Hypothalamus (tissue), 51 donors: ENCODE measurements at places on chromosomes 5 and 9.

DNA sequence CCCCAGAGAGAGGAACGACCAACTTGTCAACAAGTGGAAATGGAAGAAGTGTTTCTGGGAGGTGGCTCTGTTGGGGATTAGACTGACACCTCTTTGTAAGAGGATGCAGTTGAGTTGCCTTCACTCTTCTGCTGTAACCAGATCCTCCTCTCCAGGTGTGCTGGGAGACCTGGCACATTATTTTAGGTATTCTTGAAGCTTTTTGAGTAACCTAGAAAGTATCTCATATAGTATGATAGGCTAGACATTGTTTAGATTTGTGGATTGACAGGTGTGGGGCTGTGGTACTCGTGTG lies 21.6 kb downstream of the SNX30 start:
- no peak for DNase-seq

GRCh38 chr5:113209498-113209897 lies 225.3 kb downstream of the TSSK1B start:
- no peak for DNase-seq

DNA sequence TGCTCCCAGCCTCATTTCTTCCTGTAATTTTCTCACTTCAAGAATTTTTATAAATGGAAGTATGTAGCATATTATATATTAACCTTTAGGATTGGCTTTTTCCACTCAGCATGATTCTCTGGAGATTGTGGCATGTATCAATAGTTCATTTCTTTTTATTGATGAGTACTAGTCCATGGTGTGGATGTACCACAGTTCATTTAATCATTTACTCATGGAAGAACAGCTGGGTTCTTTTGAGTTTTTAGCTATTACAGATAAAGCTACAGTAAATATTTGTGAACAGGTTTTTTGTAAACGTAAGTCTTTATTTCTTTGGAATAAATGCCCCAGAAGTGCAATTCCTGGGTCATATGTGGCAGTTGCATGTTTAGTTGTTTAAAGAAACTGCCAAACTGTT lies 76.1 kb downstream of the UHRF2 start:
- no peak for DNase-seq

DNA sequence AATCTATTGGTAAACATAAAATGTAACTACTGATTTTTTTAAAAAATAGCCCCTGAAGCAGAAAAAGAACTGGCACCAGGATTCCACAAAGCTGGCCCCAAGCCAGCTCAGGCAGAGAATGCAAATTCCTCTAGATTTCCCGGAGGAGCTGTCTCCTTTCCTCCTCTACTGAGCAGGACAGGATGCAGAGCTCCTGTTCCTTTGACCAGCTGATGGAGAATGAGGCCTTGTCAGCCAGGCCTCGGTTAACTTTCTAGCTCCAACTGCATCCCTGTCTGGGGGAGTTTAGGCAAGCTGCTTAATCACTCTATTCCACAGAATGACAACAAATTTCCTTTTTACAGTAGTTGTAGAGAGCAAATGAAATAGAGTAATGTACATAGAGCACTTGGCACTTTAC lies 155.5 kb downstream of the GNAQ start:
- DNase-seq = no peak

DNA sequence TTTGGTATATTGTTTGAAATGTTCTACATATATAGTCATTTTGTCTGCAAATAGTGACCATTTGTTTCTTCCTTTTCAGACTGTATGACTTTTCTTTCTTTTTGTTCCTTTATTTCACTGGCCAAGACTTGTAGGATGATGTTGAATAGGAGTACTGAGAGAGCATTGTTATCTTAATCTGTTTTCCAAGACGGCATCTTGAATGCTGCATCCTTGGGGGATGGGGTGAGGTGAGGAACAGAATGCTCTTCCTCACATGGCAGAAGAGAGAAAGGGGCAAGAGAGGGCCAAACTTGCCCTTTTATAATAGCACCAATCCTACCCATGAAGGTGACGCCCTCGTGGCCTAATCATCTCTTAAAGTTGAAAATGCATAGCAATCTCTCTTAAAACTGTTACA lies 3.7 kb upstream of the ZNF510 start:
- DNase-seq = no peak

DNA sequence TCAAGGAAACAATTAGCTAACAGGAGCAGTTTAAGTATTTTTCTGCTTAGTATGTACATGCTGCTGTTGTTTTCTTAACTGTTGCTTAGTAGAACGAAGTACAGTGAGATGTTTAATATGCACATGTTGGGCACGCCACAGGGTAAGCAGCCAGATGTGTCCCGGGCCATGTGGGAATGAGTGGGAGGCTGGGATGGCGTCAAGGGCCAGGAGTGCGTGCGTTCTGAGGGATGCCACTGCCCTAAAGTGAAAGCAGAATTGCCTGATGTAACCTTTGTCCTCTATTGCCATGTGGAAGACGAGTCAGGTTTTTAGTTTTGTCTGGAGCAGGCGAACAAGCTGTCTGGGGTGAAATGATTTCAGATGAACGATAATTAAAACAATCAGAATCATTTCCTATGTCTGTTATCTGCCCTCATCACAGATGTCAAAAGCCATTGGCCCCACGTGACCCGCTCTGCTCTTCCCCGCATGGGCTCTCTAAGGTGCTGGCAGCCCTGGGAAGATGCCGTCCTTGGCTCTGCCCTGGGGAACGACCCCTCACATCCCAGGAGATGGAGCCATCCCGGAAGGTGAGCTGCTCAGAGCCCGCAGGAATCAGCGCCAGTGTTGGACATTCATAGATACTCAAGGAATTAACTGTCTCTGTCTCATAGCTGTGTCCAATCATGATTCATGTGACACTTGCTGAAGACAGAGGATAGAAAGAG lies 356.6 kb upstream of the IRX4 start:
- no peak for DNase-seq

DNA sequence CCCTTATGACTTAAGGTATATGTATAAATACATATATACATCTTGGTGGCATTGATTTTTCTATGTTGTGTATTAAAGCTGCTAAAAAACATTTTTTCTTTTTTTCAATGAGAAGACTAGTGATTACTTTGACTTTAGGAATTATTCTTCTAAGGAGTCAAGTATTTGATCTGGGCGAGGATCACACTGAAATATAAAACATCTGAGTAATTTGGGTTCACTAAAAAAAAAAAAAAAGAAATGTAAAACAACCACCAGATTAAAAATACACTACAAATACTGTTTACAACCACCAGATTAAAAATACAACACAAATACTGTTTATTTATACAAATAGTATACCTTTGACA lies 9.0 kb downstream of the UBAP1 start:
- DNase-seq = no peak

- no peak for DNase-seq
These were observed 76.2 kb upstream of the LPAR1 start for GRCh38 chr9:111114486-111114885.

- DNase-seq = no peak
These were observed 300.4 kb downstream of the IRX2 start for GRCh38 chr5:2451100-2451499.

GRCh38 chr5:2863675-2864433 lies 112.4 kb upstream of the IRX2 start:
- DNase-seq = no peak

- no peak for DNase-seq
These were observed 53.3 kb upstream of the IL17B start for GRCh38 chr5:149432376-149432775.

- DNase-seq = no peak
These were observed at the start of gene ARSI for GRCh38 chr5:150302301-150303069. Gene ARSI (minus strand): TSS chr5:150302905. CDS start chr5:150302373, 532 bp downstream.

DNA sequence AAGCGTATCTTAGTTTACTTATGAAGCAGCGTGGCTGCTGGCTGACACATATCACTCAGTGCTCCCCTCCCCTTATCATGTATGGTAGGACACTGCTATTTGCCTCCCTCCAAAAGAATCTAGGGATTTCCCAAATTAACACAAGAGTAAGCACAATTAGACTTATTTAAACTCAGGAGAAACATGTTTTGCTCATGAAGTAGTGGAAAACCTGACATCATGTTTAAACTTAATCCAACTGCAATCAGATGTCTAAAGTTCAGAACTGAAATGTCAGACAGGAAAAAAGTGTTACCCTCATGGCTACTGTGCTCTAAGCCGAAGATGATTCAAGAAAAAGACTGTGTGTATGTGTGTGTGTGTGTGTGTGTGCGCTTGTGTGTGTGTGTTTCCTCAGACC lies 324.1 kb upstream of the TNC start:
- no peak for DNase-seq

GRCh38 chr5:67426961-67427849 lies 230.6 kb upstream of the CD180 start:
- no peak for DNase-seq

DNA sequence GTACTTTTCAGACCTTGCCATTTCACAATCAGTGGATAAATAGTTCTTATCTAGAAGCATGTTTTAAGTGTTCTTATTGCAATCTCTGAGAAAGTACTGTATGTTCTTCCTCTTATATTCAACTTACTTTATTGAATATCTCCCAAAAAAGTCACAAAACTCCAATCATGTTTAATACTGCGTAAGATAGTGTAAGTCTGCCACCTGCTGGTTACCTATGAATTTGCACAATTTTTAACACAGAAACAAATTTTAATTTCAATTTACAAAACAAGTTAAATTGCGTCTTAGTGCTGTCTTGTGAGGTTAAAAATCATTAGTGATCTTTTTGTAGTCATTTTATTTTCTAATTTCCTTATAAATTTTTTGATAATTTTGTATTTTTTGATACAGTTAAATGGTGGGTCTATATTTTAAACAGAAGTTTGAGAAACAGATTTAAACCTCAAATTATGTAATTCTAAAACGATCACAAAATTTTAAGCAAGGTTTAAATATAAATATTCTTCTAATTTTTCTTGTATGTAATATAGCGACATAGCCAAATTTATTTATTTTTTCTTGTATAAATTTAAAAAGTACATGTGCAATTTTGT lies 115.8 kb downstream of the EMB start:
- DNase-seq = no peak

- no peak for DNase-seq
These were observed 12.8 kb upstream of the MACIR start for GRCh38 chr5:103245761-103246160.

DNA sequence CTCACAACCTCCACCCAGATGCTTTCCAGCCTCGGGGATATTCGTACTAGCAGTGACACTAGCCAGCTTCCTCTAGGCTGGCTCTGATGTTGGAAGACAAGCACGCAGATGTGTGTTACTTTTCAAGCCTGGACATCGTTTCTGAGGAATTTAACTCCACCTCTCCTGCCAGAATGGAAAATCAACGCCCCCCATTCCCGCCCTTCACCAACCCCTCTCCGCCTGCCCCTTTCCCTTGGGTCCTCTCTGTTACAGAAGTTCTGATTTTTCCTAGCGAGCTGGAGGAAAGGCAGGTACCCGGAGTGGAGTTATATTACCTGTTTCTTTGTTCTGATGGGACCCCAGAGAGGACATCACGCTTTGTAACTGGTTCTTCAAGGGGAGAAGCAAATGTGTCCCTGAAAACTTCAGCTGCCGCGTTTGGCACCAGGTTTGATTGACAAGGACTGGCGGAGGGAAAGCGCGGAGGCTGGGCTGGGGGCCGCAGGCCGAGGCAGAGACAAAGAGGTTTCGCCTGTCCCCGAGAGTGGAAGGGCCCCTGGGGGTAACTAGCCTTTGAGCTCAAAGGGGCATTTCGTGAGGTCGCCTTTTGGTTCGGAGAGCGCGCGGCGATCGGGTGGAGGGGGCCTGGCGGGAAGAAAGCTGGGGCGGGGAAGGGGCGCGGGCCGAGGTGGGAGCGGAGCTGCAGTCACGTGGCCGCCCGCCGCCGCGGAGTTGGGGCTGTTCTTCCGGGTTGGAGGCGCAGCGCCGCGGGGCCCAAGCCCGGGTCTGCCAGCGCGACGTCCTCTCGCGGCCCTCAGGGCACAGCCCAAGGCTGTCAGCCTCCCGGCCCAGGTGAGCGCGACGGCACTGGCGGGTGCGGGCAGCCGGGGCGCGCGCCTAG lies at the start of gene NNT:
Gene NNT (plus strand): TSS at position 720 of the 883 bp plus-strand sequence. CDS start 6,016 bp downstream, outside the sequence.
- DNase-seq = peak; percentile 84

- no peak for DNase-seq
These were observed 114.3 kb downstream of the CRB2 start for GRCh38 chr9:123470121-123470782.

- no peak for DNase-seq
These were observed 142.2 kb downstream of the FGF10 start for GRCh38 chr5:44246986-44247385.

- no peak for DNase-seq
These were observed 4.4 kb downstream of the GPR107 start for GRCh38 chr9:130058154-130058553.

GRCh38 chr9:7266911-7267595 lies 509.3 kb downstream of the KDM4C start:
- DNase-seq = peak; percentile 16

- no peak for DNase-seq
These were observed 394.0 kb downstream of the CETN3 start for GRCh38 chr5:90015584-90016018.

- DNase-seq = no peak
These were observed 551.2 kb upstream of the KLF4 start for GRCh38 chr9:108040783-108041182.

- no peak for DNase-seq
These were observed 19.4 kb upstream of the RNF130 start for GRCh38 chr5:180090769-180091546.

DNA sequence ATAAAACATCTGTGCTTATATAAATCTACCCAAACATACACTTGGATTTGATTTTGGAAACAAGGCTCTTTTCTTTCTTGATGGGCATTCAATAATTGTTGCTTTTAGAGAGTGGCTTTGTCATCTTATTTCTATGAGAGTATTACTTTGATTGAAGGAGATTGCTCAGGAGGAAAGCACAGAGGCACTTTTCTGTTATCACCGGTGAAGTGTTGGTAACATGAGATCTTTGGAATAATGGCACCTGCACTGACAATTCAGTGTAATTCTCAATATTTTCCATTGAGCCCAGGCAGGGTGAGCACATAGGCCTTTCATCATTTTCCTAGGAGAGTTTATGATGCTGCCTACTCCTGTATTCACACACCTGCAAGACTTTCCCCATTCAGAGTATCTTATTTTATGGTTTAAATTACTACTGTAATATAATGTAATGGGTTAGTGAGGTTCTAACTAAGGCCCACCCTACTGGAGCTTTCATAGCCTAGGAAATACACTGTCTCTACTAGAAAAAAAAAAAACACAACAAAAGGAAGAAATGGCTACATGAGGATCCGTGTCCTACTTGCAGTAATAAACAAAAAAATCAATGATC lies 244.3 kb downstream of the DENND1A start:
- DNase-seq = no peak

- no peak for DNase-seq
These were observed 28.2 kb downstream of the BAAT start for GRCh38 chr9:101356619-101357018.

DNA sequence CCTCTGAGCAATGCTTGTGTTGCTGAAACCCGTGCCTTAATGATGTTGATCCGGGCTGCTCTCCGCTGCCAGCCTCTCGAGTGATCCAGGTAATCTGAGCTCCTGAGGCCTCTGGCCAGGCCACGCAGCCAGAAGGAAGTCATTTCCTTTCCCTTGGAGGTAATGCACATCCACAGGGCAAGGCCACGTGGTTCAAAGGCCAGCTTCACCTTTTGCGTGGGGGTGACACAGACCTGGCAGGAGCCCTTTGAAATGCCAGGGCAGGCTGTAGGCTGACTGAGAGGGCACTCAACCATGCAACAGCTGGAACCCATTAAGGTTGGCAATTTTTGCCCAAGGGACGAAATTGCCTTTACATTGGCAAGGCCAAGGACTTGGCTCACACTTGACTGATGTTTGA lies 80.4 kb downstream of the LIX1 start:
- no peak for DNase-seq

GRCh38 chr5:100790170-100790665 lies 112.9 kb downstream of the ST8SIA4 start:
- DNase-seq = no peak
